ENCODE measurements at places on chromosomes 4 and X. TPM values are rescaled to one million over a fixed set of nuclear protein-coding genes. Genes with fewer than 3 reads are reported as not detected.

FAM241A gene
- total RNA-seq = 2.9 TPM

ETDB gene
- total RNA-seq = not detected

DNA sequence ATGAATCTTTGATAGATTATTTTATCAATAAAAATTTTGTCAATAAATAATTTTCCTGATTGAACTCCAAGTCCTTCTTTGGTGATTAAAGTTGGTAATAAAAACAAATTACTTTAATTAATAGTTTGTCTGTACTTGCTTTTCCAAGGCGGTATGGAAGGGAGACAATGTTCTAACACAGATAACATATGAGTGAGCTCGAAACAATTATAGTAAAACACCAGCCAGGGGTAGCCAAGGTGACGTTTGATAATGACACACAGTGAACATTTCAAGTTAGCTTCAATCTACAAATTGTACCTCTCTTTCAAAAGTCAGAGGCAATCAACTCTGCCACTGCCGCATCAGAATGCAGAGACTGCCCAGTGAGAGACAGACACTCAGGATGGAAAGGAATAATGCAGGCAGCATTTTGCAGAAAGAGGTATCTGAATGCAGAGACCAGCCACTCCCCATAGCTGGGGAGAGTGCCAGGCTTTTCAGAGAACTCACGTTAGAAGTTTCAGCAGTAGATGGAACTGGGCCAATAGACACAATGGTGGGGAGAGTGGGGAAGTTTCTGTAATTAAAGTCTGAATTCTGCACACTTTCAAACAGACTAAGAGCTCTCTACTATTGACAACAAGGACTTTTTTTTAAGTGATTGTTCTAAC is 18.1 kb upstream of the ATOH1 start:
- H3K4me3 ChIP-seq = no peak overlapping the region
- H3K36me3 ChIP-seq = no peaks in the 10 kb centered on the region
- no peaks in the 10 kb centered on the region for H3K27me3 ChIP-seq
- peak overlapping the region; percentile 36 for H3K27ac ChIP-seq
- peaks cover 8% of the 10 kb centered on the region for H3K4me1 ChIP-seq
- DNase-seq = no peak

DNA sequence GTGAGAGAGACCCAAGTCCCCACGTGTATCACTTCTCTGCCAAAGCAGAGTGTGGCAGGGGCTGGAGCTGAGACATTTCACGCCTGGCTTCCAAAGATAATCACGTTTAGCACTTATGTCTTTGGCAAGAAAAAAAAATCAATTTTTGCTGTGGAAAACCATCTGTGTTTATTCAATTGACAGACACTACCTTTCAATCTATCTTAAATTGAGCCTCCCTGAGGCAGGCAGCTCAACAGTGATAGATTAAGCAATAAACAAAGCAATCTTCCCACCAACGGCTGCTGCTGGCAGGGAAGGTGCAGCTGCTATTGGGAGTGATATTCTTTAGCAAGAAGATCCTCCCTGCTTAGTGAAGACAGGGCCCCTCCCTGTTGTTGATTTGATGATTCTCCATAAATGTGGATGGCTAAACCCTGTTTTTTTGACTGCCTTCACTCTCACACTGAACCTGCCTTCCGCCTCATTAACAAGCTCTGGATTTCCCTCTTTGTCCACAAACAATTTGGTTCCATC is 11.6 kb upstream of the MAGEB17 start:
- no peaks in the 10 kb centered on the region for H3K4me1 ChIP-seq
- no peak overlapping the region for H3K27ac ChIP-seq
- no peaks in the 10 kb centered on the region for H3K36me3 ChIP-seq

DNA sequence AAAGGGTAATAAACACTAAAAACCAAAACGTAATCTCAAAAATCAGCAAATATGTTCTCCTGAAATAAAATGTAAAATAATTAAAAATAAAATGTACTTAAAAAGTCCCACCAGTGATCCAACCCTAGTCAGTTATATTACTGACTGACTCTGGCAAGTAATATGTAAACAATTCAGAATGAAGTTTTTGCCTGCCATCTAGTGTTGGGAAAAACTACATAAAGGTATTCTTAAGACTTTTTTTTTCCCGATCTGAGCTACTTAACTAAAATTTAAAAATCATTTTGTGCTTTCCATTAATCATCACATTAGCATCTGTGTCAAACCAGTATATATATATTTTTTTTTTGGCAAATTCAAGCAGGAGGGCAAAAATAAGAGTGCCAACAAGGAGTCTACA is 24.0 kb downstream of the RCHY1 start:
- H3K27ac ChIP-seq = no peak overlapping the region
- peaks cover 66% of the 10 kb centered on the region for H3K36me3 ChIP-seq
- no peak overlapping the region for H3K4me3 ChIP-seq

Measured in sigmoid colon (tissue), 7 donors.